Right hindlimb (tissue), 1 donor: ENCODE measurements at places on chromosomes 5 and 9.

DNA sequence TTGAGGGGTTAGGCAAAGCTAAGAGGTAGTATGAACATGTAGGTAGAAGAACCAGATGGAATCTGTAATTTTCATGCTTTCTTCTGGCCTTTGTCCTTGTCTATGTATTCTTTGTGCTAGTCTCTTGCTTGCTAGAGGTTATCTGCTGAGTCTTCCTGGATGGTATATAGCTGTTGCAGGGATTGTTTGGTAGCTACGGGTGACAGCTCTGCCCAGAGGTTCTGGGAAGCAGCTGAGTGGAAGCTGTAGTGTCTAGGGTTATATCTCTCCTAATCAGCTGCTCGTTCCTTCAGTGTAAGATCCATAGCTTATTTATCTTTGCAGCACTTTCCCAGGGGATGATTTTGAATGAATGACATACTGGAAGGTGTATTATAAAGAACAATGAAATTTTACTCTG is 100.3 kb downstream of the ATG10 start:
- DNase-seq, result no peak

DNA sequence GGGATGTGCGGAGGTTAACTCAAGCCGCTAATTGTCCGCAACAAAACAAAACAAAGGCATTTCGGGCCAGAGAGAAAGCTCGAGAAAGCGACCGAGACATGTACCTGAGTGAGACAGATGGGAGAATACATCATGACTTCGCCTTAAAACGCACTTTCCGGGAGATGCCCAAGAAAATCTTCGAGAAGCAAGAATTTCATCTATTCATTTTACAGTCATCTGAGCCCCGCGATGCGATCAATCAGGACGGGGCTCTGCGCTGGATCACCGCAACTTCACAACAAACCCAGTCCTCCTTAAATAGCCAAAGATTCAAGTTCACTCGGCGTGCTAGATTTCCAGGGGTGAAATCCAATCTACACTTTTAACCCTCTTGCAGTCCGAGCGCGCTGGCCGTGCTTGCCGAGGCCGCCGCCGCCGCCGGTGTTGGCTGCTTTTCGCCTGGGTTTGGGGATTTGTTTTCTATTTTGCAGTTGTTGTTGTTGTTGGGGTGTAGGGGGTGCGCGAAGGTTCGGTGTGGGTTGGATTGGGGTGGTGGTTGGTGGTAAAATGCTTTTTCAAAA is 482 bp downstream of the NFIB start:
- peak; percentile 61 for DNase-seq

- DNase-seq, result no peak
Observed at GRCh38 chr9:134073500-134073899, 5.7 kb upstream of the BRD3 start.

DNA sequence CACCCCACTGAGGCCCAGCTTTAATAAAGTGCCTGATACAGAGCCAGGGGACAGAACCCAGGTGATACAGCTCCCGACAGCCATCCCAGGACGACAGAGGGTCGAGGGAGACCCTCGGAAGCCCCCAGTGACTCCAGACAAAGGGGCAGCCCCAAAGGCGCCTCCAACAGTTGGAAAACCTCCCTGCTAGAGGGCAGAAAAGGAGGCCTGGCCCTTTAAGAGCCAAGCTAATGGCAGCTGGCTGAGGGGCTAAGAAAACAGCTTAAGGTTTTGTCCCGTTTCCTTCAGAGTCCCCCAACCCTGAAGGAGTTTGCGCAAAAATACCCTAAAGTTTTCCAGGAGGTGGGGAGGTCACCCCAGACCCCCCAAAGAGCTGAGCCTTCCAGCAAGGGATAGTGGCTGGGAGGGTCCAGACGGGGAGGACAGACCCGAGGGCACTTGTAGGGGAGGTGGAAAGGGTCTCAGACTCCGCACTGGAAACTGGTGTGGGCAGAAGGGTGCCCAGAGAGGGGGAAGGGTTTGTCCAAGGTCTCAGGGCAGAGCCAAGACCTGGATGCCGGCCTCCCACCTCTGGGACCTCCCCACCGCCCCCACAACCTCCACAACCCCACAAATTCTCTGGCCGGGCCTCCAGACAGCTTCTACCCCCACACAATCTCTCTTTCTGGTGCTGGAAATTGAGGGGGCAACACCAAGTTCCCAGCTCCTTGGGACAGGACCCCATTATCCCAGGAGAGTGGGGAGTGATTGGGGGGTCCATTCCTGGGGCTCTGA is 8.2 kb upstream of the AK1 start:
- no peak for DNase-seq

DNA sequence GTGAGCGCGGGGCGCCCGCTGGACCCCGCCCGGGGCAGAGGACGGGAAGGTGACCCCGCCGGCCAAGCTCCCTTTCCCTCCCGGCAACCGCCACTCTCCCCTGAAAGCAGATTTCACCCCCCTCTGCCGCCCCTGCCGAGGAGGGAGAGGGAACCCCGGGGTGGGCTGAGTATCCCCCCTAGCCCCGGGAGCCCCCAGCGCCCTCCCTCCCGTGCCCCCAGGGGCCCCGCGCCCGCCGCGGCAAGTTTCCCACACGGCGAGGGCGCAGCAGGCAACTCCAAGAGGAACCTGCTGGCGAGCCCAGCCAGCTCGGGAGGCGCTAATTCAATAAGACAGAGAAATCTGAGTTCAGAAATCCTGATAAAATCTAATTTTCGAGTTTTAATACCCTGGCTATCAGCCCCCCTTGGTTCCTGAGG is 1.6 kb downstream of the NTNG2 start:
- DNase-seq, result no peak

DNA sequence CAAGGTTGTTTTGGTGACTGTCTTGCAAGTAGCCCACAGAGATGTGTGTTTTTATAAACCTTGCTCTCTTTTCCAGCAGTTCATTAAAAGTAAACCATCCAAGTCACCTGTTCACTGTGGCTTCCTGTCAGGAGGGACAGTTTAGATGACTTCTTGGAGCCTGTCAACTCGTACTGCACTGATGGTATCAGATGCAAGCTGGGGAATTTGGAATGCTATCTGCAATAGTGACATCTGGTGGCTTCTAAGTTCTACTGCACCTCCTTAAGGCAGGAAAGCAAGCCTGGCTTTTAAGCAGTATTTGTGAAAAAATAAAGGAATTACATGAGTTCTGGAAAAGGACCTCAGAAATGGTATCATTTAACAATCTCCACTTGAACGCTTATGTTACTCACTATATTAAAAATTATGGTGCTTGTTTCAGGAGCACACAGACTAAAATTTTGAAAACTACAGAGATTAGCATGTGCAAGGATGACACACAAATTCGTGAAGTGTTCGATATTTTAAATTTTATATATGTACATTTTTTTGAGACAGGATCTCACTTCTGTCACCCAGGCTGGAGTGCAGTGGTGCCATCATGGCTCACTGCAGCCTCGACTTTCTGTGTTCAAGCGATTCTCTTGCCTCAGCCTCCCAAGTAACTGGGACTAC is 164.0 kb downstream of the TTC39B start:
- DNase-seq, result no peak

GRCh38 chr5:10644192-10644591 is 80.3 kb downstream of the ANKRD33B start:
- DNase-seq, result no peak

- DNase-seq, result no peak
Observed at GRCh38 chr9:74412236-74412979, 84.7 kb upstream of the RORB start.
